Activated CD4-positive, CD25-positive, alpha-beta regulatory T cell treated with anti-CD3 and anti-CD28 coated beads, Interleukin-2, amount 50 U/mL, for 16 hours (primary cell): ENCODE measurements at places on chromosomes 2 and 18.

GRCh38 chr18:3264362-3264761 is 2.4 kb downstream of the MYL12B start:
- no peak for DNase-seq

DNA sequence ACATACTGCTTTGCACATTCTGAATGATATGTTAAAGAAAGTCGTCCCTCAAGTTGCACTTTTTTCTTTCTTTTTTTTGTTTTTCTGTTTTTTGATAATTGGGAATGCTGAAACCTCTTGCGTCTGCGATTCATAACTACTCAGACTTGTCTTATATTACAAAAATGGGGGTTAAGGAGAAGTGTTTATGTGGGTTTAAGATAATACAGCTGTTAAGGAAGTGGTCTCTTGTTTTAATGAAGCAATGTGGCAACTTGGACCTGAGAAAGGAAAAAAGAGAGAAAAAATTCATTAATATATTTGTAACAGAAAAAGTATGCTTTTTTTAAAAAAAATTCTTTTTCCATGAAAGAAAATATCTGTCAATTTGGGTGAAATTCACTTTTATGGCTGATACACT is 268.5 kb upstream of the CCDC68 start:
- no peak for DNase-seq

- DNase-seq = peak; percentile 2
Observed at GRCh38 chr2:179096090-179096489, 46.2 kb upstream of the CCDC141 start.

GRCh38 chr18:45083226-45083855 is 402.7 kb downstream of the SETBP1 start:
- DNase-seq = no peak

DNA sequence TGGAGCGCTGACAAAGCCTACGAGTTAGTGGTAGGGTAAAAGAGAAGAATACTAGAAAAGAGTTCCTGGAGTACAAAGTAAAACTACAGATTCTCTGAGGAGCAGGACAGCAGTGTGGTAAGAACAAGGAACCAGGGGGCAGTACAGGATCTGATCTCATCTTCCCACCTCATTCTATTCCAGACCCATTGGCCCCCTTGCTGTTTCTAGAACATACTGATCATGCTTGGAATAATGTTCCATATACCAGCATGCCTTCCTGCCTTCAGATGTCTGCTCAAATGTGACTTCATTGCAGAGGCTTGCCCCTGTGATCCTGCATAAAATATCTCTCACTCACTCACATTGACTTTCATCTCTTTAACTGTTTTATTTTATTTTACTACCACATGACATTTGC is 19.3 kb downstream of the MSGN1 start:
- DNase-seq = no peak

GRCh38 chr2:168562971-168563370 is 106.9 kb downstream of the CERS6 start:
- no peak for DNase-seq

GRCh38 chr18:75121266-75121665 is 87.7 kb downstream of the PTGR3 start:
- DNase-seq = no peak
